NCI-H2107 (cell line): ENCODE measurements at places on chromosomes 11 and 22.

DNA sequence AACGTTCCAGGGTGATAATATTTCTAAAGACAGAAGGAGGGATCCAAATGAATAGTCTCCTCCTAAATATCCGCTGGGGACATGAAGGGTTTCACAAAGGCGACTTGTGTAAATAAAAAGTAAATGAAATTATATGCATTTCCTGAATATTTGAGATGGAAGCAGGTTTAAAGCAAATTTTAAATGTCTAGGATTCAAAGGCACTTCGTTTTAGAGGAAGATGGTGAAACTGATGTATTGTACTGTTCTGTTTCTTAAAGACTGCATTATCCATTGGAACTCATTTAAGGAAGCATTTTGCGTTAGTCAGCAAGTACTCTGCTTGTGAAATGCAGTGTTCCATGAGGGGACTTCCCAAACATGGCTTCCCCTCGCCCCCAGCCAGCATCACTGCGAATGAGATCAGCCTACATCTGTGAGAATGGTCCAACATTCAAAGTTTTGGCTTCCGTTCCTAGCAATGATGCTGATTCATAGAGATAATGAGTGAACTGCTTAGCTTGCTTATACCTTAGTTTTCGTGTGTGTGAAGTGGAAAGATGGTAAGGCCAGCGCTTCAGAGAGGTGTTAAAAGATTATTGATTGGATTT, 1.5 kb downstream of the RAB39A start:
- DNase-seq, result no peak

DNA sequence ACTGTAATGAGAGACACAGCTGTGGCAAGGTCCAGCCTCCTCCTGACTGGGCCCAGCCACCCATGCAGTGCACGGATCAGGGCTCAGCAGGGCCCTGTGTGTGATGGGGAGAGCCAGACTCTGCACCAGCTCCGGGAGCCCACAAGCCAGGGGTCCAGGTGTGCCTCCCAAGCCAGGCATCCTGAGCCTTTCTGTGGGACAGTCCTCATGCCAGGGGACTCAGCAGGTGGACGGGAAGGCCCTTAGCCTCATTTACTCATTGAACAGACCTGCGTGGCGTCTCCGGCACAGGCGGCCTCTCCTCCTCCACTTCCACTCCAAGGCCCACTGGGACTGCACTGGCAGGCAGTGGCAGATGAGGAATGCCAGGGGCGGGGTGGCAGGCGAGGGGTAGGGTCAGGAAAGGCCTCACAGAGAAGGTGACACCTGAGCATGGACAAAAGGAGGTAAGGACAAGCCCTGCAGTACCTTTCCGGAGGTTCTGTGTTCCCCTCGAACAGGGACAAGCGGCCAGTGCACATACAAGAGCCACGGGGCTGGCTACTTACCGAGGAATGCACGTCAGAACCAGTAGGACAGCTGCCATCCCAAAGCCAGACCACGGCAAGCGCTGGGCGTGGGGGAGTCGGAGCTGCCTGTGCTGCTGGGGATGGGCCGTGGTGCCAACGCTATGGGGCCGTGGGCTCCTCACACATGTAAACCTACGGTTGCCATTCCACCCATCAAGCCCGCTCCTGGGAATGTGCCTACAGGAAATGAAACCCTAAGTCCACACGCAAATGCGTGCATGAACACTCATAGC, 52.7 kb downstream of the IGF2 start:
- DNase-seq, result no peak

GRCh38 chr11:102345904-102346303, 1.1 kb upstream of the BIRC2 start:
- no peak for DNase-seq

- DNase-seq, result no peak
These were observed 121.5 kb downstream of the CNTN5 start for GRCh38 chr11:99142237-99142636.

- DNase-seq, result no peak
These were observed 121.2 kb downstream of the ETS1 start for GRCh38 chr11:128465946-128466705.

GRCh38 chr11:118928870-118929500, 3.3 kb upstream of the BCL9L start:
- DNase-seq, result no peak

GRCh38 chr11:80542704-80543103, 1101.9 kb upstream of the TENM4 start:
- DNase-seq, result no peak

DNA sequence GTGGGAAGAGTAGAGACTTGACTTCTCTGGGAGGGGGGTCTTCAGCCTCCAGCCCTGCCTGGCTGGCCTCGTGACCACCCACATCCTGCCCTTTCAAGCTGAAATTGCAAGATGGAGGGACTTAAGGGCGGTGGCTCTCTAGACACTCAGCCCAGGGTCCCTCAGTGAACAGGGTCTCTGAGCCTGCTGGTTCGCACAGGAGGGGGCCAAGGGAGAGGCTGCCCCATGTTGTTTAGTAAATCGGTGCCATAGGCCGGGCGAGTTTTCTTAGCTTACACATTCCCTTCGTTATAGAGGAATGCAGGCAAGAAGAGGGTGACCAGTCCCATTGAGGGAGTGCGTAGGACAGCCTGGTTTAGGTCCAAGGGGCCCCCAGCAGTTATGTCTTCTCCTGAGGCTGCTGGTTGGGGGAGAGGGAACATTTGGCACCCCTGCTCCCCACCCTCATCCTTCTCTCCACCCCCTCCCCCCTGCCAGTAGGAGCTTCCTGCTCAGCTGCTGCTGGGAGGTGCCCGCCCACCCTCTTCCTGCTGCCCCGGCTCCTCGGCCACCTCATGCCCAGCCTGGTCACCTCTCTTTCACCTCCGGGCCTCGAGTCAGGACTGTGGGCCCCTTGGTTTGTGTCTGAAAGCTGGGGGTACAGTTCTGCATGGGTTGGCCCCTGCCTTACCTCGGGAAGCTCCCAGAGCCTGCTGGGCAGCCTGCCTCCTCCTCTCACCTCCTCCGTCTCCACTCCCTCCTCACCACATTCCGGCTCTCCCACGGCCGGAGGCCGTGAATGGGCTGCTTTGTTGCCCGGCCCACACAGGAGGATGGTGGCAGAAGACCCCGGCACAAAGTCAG, 3.9 kb downstream of the FRMD8 start:
- no peak for DNase-seq

DNA sequence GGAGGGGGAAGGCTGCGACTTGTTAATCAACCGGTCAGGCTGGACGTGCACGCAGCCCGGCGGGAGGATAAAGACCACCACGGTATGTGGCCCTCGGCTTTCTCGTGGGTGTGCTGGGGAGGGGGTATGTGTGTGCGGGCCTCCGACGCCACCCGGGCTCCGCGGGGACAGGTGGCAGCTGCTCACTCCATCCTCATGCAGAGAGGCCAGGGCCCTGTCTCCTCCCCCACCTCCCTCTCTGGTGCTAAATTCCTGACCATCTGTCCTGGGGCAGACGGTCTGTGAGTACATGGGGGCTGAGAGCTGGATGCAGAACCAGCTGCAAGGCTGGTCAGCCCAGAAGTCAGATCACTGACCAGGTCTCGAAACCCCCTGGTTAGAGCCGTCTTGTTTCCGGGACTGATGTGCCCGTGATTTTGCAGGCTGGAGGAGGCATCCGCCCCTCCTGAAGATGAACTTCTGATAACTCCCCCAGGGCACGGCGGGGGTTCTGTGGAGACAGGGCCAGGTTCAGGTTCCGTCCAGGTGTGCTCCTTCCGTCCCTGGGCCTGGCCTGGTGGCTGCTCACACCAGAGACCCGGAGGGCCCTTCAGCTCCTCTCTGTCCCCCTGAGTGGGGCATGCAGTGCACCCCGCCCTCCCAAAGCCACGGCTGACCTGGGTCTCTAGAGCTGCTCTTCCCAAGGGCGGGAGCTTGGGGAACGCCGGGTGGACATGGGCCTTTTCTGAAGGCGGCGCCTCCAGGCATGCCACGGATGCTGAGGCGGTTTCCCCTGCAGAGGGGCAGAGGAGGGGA, 1119.7 kb downstream of the BRD1 start:
- DNase-seq, result no peak

DNA sequence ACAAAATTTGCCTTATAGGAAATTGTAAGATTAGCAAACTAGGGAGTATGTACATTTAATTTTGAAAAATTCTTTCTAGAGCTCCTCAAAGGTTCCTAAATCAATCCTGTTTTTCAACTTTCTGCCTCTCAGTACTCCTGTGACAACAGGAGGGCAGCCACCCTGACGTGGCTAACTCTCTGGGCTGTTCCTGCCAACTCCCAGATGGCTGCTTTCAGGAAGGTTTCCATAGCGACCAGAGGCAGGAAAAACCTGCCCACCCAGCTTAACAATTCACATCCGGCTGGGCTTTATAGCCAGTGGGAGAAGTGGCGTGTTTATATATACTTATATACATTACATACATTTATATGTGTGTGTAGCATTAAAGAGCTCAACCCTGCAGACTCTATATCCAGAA, 26.5 kb downstream of the SGSM3 start:
- DNase-seq, result no peak

GRCh38 chr22:37014415-37014806, 4.8 kb downstream of the TST start:
- no peak for DNase-seq

DNA sequence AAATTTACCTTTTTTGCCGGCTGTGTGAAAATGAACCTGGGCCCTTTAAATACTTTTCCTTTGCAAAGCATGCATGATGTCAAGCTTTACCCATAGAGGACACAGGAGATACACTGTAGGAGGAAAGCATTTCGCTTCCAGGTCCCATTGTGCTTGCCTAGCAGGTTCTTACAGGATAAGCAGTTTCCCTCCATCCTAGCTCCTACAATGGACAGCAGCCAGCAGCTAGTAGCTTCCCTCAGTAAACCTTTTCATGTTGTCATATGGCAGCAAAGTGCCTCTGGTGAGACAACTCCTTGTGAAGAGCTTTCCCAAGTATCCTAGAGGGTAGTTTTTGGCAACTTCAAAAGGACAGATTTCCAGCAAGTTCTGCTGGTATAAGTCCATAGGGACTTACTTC, 78.4 kb downstream of the RBFOX2 start:
- no peak for DNase-seq

DNA sequence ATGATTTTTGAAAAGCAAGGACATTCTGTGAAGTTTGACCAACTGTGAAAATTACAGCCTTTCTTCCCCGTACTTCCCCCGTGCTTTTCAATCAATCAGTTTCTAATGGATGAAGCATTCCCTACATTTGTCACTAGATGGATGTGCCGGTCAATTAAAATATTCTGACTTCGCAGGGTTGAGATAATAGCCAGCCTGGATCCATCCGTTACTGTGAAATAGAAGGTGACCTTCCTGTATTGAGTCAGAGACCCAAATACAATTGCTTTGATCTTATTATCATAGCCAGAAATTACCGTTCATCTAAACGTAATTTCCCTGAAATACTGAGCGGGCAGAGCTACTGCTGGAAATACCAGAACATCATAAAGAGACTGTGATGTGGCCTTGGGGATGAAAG, 21.1 kb upstream of the PARVB start:
- DNase-seq, result no peak

- no peak for DNase-seq
These were observed 2.0 kb upstream of the B3GAT1 start for GRCh38 chr11:134413826-134414731.

GRCh38 chr11:60776167-60776566, 9.0 kb upstream of the MS4A10 start:
- DNase-seq, result no peak

- no peak for DNase-seq
These were observed 235.7 kb downstream of the SBF2 start for GRCh38 chr11:10058356-10058755.

DNA sequence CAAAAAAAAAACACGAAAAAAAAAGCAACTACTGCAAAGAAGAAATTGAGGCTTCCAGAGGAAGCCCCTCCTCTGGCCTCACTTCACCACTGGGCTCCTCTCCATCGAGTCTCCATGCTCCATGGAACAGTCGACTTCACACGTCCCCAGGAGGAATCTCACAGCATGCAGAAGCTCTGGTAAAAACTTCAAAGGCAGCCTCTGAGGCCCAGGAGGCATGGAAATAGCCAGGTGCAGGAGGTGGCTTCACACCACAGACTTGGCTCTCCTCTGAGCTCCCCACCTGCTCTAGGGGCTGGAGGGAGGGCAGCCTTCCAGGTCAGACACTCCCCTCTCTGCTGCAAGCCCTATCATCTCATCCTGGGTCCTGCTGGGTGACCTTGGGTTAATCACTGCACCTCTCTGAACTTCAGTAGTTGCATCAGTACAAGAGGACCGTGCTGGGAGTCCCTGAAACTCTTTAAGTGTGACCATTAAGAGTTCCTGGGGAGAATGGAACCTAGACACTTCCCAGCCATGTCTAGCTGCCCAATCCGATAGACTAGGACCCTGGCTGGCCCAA, 8.2 kb downstream of the PDE2A start:
- no peak for DNase-seq

DNA sequence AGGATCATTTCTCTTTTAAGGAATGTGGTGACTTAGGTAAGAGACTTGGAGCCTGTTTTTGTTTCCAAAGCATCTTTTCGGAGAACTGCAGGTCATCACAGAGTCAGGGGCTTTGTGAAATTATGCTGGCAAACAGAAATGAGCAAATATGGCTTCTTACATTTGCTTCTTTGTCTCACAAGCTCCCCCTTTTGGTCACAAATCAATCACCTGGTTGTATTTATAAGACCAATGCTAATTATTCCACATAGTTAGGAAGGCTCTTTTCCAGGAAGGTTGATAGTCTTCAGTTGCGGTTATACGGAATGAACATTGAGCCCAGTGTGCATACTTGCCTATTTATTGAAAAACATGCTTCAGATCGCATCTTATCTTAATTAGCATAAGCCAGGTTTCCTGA, 34.6 kb upstream of the CEP126 start:
- no peak for DNase-seq

GRCh38 chr11:64900263-64900678, 16.7 kb downstream of the ATG2A start:
- DNase-seq, result no peak

GRCh38 chr11:128273736-128274135, 313.6 kb downstream of the ETS1 start:
- no peak for DNase-seq

DNA sequence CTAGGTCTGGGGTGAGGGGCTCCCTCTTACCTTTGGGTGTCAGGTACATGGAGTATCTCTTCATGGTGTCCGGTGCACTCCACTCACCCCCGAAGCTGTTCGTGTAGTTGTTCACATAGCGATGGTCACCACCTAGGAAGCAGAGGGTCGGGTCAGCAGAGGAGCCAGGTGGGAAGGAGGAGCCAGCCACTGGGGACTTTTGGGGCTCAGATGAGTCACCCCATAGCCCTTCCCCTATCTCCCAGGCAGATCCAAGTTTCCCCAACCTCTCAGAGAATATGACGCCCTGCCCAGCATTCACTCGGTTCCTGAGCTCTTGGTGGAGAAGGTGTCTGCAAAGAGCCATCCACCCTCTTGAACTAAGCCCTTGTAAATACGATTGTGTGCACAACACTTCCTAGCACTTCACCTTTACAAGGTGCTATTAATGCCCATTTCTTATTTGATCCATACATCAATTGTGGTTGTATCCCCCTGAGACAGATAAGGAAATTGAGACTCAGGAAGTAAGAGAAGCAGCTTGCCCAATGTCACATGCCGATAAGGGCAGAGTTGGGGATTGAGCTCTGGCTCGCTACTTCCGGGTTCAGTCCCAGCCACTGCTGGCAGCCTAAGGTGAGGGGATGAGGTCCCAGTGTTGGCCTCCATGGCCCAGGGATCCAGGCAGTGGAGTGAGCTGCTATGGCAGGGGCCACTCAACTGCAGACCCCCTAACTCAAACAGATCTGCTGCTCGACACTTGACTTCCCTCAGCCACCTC, 14.8 kb downstream of the TRIM29 start:
- no peak for DNase-seq
